NCI-H1417 treated with DMSO at 0.1 percent for 48 hours (cell line): ENCODE measurements at places on chromosomes 11 and 22.

DNA sequence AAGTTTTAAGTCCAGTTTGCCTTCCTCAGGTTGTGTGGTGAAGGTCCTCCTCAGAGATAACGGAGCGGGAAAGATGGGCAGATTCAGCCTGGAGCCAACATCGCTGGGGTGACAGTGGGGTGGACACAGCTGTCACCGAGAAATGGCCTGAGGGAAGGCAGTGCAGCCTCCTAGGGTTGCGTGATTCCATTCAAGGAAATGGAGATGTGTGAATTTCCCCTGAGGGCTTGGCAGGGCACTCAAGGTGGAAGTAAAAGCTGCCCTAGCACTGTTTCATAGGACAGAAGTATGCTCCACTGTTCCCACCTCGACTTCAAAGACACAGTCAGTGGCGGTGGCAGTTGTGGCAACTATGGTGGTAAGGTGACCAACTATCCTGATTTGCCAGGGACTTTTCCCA lies 15.4 kb upstream of the CAT start:
- no peak for DNase-seq

GRCh38 chr22:46086577-46087335 lies 63.6 kb upstream of the PPARA start:
- no peak for DNase-seq

GRCh38 chr22:31490496-31490925 lies 869 bp upstream of the EIF4ENIF1 start:
- DNase-seq: no peak

GRCh38 chr11:115720602-115721245 lies 216.5 kb upstream of the CADM1 start:
- DNase-seq: no peak

- no peak for DNase-seq
These were observed 39.1 kb upstream of the SMIM38 start for GRCh38 chr11:69116671-69117070.

DNA sequence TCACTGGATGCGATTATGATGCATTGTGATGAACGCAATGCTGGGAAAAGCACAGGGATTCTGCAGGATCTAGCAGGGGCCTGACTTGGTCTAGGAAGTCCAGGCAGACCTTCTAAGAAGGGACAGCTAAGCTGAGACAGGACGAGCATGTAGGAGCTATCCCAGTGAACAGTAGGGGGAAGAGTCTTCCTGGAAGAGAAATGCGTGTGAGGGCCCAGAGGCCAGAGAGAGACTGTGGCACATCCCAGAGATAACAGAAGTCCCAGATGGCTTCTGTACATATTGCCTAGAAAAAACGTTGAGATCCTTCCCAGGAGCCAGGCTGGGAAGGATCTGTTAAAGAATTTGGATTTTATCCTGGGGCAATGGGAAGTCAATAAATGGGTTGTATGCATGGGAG lies 24.6 kb downstream of the RCN1 start:
- no peak for DNase-seq

DNA sequence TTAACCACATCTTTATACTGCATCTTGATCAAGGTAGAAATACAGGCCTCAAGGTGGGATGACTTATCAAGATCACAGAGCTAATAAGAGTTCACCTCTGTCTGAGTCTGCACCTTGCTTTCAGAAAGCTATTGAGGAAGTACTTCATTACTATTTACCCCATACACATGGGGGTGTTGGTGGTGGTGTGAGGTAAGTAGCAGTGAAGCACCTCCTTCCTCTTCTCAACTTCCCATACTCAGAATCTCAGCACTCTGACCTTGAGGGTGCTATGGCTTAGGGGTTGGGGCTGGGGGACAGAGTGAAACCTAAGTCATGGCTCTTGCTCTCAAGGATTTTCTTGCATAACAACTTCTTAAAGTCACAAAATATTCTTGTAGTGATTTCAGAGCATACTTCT lies 56.9 kb downstream of the ME3 start:
- no peak for DNase-seq

DNA sequence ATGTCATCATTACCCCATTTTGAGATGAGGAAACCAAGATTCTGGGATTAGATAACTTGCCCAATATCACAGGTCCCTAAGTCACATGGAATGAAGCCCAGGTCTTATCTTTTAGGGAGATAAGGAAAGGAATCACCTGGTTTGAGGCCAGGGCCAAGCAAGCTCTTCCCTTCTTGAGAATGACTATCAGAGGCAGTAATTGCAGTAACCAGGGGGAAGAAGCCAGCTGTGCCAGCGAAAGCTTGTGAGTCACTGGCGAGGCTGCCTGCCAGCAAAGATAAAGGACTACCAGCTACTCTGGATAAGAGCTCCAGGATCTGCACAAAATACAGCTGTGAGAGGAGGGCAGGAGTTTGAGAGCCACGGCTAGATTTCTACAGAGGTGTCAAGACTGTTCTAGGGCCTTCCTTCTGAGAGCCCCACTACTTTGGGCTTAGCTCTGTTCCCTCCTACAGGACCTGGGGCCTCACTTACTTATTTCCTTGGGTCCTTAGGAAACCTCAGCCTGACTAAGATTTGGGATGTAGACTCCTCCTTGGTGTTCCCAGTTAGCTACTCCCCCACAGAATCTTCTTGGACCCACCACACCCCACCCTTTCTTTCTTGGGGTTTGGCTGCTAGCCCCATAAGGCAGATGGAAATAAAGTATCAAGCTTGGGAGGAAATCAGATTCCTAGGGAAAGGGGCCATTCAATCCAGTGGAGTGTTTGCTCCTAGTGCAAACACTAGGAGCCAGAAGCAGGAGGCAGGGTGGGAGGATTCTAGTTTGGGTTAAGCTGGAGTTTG lies 9.7 kb upstream of the CCKBR start:
- no peak for DNase-seq

DNA sequence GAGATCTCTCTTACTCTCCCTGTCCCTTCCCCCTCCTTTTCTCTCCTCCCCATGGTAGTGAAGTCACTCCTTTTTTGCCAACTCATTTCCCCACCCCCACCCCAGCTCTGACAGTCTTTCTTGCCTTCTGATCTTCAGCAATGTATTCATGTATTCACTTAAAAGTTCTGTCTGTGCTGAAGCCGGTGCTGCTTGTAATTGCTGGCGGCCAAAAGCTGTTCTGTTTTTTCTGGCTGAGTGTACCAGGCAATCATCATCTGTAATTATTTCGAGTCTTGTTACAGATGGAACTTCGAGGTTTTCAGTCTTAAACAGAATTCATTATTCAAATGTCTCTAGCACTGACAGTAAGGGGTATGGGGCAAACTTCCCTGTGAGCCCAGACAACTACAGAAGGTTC lies 99.5 kb downstream of the SPATA19 start:
- DNase-seq: no peak

GRCh38 chr11:9060700-9061111 lies 30.7 kb downstream of the SCUBE2 start:
- no peak for DNase-seq

DNA sequence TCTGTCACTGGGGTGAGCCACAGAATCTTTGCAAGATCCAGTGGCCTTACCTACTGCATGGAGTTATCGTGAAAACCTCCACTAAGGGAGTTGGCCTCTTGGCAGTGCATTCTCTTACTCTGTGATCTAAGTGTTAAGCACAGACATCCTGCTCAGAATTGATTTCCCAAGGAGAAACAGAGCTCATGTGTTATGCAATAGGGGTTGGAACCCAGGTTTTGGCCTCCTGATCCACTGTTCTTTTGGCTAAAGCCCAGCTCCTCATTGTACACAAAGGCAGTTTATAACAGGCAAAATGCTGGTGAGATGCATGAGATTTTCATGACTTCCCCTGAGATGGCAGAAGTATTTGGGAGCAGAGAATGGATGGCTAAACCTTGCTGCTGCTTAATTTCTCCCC lies 11.8 kb downstream of the DTX4 start:
- DNase-seq: no peak

DNA sequence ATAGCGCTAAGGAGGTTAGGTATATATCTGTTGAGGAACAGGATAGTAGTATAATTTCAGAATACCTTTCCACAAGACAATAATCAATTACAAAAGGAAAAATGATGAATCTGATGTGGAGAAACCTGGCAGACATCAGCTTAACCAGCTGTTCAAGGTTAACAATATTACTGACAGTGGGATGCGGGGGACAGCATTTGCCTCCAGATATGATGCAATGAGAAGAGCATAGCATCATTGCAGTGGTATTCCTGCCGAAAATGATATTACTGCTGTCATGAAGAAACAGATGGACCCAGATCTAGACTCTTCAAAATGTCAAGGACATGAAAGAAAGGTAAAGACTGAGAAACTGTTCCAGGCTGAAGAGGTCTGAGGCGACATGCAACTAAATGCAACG lies 49.7 kb downstream of the RBFOX2 start:
- no peak for DNase-seq

DNA sequence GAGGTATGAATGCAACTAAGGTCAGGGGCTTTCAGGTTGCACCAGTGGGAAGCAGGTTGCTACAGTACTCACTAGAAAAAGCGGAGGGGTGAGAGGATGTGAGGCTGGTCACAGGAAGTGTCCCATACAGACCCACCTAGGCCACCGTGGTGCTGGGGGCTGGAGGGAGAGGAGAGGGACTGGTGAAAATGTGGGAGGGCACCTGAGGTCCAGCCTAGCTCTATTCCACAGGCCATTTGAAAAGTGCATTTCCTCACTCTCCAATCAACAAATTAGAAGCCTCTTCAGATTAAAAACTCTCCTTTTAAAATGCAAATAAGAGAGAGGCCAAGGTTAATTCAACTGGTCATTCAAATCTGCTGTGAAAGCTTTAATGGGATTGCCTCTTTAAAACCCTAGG lies 38.6 kb upstream of the NCAM1 start:
- no peak for DNase-seq
